CD4-positive, alpha-beta T cell treated with Interleukin-4 for 1 hour (primary cell): ENCODE measurements at places on chromosomes 7 and 10.

GRCh38 chr7:31271641-31272405 lies 68.7 kb downstream of the NEUROD6 start:
- no peak for DNase-seq

- no peak for DNase-seq
These were observed 8.2 kb downstream of the GSAP start for GRCh38 chr7:77407906-77408305.

- peak; percentile 66 for DNase-seq
These were observed 114.8 kb upstream of the ADO start for GRCh38 chr10:62689712-62690111.

DNA sequence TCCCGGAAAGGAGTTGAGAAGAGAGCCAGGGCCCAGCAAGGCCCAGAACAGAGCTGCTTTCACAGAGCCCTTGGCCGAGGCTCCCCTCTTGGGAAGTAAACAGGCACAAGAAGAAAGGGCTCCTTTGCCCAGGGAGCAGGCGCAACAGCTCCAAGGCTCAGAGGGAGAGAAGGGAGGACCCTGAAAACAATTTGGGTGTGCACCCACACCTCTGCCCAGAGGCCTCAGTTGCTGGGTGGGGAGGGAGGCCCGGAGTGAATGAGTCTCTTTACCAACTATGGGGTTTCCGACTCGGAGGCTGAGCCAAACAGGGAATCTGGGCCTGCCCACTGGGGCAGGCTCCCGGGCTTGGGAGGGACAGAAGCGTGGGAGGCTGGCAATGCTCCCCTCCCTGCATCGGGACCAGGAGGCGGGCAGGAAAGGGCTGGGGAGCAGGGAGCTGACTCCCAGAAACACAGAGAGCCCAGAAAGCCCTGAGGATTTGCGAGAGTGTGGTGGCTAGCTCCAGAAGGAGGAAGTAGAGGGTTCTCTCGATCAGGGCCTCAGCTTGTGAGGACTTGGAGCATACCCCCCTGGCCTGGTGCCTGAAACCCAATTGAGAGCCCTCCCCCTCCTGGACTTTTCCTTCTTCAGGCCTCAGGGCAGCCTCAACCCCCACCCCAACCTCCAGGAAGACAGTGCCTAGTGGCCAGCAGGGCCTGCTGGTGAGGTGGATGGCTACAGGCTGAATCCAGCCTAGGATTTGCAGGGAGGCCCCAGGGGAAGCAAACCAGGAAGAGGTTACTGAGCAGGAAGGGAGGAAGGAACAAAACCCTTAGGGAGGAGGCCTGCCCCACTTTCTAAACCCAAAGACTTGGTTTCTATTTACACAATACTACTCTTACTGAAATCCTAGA lies 6.2 kb downstream of the C10orf105 start:
- peak; percentile 35 for DNase-seq

GRCh38 chr10:123655751-123656150 lies 10.4 kb upstream of the GPR26 start:
- no peak for DNase-seq

- DNase-seq, result no peak
These were observed 36.5 kb upstream of the ECHDC3 start for GRCh38 chr10:11705722-11706121.

DNA sequence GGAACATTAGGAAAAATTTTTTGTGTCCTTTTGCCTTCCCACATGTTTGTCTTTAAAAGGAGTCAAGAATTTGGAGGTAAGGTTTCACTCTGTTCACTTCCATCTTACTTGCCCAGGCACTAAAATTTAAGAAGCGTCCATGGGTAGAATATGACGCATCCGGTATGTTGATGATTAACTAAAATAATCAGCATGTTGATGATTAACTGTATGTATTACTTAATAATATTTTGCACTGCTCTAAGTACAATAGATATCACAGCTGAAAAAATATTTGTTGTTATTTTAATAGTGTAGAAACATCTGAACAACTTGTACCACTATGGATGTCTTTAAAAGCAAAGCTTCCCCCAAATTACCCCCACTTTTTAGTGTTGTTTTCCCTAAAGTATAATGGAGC lies 11.5 kb downstream of the ANKRD22 start:
- DNase-seq, result no peak

GRCh38 chr10:51462076-51462779 lies 237.2 kb downstream of the CSTF2T start:
- DNase-seq, result no peak

GRCh38 chr10:110208614-110209453 lies 1.4 kb downstream of the MXI1 start:
- DNase-seq, result peak; percentile 35

- DNase-seq, result no peak
These were observed 141.8 kb upstream of the NOBOX start for GRCh38 chr7:144545330-144545729.

GRCh38 chr7:55375237-55375636 lies 10.1 kb downstream of the LANCL2 start:
- no peak for DNase-seq

DNA sequence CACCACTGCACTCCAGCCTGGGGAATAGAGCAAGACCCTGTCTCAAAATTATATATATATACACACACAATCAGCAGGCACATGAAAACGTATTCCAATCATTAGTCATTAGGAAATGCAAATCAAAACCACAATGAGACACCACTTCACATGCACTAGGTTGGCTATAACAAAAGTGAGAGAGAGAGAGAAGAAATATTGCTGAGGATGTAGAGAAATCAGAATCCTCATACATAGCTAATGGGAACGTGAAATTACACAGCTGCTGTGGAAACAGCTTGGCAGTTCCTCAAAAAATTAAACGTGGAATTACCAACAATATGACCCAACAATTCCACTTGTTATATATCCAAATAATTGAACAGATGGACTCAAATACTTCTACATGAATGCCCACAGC lies 43.3 kb upstream of the CNNM1 start:
- no peak for DNase-seq

GRCh38 chr7:107597582-107597916 lies 17.5 kb downstream of the BCAP29 start:
- no peak for DNase-seq

DNA sequence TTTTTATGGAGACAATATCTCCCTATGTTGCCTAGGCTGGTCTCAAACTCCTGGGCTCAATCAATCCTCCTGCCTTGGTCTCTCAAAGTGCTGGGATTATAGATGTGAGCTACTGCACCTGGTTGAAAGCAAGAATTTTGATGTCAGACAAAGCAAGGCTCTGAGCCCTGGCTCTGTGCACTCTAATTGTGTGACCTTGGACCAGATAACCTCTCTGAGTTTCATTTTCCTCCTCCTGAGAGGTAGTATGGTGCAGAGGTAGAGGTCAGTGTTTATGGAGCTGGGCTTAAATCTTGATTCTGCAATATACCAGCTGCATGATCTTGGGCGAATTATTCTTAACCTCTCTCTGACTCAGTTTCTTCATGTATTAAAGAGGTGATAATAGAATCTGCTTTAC lies 31.4 kb upstream of the SLC26A3 start:
- no peak for DNase-seq

GRCh38 chr10:21953585-21954057 lies 49.9 kb downstream of the DNAJC1 start:
- DNase-seq, result peak; percentile 36

- DNase-seq, result no peak
These were observed 113.0 kb downstream of the ABLIM1 start for GRCh38 chr10:114545071-114545470.

DNA sequence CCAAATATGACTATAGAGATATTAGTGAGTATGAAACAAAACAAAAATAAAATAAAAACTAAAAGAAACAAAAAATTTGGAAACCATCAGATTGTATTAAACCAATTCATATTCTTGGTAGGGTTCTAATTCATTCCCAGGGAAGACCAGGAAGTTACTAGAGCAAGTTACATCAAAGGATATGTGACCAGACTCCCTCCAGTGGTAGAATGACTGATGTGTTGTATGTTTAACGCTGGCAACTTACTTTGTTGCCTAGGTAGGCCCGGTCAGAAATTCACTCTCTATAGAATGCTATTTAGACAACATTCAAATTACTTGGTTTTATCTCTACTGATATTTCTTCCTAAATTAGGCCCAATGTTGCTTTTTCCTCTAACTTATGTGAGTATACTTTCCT lies 5.2 kb downstream of the PHYHIPL start:
- DNase-seq, result no peak

DNA sequence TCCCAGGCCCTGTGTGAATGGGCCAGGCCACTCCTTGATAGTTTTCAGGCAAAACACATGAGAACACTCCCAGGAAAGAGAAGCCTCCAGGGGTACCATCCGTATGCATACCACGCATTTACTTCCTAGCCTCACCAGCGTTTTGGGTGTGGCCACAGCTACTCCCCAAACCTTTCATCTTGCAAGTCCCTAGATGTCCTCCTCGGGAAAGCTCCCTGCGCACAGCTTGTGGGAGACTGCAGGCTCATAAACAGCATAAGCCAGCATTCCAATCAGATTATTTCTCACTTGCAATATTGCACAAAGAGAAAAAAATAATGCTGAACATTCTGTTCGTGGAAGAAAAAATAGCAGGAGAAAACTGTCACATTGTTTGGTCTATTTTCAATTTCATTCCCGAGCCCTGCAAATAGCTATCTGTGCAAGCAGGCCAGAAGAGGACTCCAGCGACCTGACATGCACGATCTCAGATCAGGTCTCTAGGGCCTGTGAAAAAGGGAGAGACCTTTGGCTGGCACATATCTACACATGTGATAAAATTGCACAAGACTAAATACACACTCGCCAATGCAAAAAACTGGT lies 175.6 kb downstream of the PLXNA4 start:
- DNase-seq, result no peak

GRCh38 chr7:124388751-124389150 lies 355.9 kb upstream of the TMEM229A start:
- DNase-seq, result no peak

GRCh38 chr10:5940807-5941218 lies 36.5 kb downstream of the IL15RA start:
- DNase-seq, result no peak

GRCh38 chr7:105674200-105674920 lies 93.1 kb upstream of the EFCAB10 start:
- peak; percentile 22 for DNase-seq

DNA sequence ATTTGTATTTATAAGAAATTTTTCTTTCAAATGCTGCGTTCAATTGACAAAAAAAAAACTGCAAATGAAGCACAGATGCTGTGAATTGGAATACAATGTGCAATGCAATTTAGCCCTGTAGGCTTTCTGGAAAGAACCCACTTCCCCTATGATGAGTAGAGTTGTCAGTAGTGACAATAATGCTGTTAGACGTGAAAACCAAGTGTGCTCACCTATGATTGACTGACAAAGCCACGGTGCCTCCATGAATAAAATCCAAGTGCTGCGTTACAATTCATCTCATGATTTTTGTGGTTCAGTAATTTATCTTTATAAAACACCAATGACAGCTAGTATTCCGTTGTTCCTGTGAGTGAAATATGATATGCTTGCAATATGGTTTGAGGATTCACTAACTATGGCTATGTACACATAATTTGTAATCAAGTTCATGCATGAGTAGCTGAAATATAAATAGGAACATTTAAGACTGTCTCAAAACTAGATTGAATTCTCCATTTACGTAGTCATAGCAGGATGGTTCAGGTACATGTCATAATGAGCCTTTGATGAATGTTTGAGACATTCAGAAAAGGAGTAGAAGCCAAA lies 1160.3 kb downstream of the CNTNAP2 start:
- DNase-seq, result no peak

- DNase-seq, result no peak
These were observed 43.1 kb upstream of the EN2 start for GRCh38 chr7:155414547-155415492.

DNA sequence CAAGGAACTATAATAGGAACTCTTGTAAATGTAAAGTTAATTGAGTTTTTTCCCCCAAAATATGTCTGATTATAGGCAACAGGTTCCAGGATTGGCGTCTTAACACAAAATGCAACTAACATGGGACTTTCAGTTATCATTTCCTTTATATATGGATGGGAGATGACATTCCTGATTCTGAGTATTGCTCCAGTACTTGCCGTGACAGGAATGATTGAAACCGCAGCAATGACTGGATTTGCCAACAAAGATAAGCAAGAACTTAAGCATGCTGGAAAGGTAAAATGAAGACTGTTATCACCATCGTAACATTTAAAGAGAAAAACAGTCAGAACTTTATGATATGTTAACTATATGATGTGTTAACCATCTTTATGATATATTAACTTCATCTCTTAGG lies 63.7 kb downstream of the SP8 start:
- no peak for DNase-seq

- no peak for DNase-seq
These were observed 648.6 kb downstream of the XPNPEP1 start for GRCh38 chr10:109274681-109275080.

DNA sequence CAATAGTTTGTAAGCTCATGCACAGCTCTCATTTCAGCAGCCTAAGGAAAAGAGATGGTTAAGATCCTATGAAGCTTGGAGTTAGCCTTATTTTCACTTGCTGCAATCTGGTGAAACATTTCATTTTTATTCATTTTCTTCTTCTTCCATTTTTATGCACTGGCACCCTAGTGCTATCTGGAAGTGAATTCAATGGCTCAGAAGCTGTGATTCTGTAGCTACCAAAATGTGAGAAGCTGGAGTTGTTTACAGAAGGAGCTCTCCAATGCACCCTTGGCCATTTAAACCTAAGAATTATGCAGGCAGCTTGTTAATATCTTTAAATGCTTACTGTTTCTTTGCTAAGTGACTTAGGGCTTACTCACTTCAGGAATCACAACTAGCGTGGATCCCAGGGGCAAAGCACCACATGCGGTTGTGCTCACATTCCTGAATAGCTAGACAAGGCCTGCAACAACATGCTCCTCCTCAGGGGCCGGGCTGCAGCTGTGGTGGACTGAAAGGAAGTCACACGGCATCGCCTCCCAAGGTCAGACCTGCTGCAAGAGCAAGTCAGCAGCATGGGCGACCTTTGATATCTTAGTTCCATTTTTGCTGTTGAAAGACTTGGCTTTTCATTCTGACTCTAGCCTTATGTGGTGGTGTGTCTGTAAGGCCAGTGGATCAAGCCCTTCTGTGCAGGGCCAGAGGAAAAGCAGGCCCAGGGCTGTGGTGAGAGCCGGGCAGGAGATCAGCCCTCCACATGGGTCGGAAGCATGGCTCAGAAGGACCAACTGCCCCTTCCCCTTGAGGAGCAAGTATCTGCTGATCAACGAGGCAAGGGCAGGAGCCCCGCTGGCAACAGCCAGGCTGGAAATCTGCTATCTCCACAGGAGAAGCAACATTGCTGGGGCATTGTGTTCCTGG lies 91.9 kb upstream of the MBL2 start:
- DNase-seq, result no peak

DNA sequence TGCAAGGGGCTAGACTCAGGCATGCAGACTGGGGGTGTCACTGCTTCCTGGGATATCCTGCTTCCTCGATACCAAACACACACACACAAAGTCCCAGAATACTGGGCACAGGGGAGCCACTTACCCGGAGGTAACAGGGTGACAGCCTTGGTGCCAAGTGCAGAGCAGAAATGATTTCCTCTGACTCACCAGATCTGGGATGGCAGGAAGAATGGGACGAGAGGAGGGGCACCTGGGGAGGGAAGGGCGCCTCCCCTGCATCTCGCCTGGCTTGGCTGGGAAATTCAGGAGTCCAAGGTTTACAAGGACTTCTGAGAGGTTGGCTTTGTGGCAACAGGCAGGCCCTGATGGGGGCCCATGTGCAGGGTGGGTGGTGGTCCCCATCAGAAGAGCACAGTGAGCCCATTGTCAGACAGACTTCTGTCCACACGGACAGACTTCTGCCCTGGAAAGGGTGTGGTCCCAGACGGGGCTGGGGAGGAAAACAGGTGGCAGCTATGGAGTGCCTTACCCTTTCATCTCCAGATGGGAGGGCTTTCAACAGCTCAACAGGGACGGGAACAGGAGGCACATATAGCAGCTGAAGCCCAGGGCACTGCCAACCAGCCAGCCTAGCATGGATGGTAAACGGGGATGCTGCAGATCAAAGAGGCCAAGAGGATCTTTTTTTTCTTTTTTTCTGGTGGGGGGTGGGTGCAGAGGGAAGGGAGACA lies 9.7 kb upstream of the CCL24 start:
- no peak for DNase-seq
